Choroid plexus epithelial cell (primary cell): ENCODE measurements at places on chromosomes 3 and 15.

- peak; percentile 9 for DNase-seq
These were observed 114.4 kb downstream of the PLCL2 start for GRCh38 chr3:16999161-16999560.

DNA sequence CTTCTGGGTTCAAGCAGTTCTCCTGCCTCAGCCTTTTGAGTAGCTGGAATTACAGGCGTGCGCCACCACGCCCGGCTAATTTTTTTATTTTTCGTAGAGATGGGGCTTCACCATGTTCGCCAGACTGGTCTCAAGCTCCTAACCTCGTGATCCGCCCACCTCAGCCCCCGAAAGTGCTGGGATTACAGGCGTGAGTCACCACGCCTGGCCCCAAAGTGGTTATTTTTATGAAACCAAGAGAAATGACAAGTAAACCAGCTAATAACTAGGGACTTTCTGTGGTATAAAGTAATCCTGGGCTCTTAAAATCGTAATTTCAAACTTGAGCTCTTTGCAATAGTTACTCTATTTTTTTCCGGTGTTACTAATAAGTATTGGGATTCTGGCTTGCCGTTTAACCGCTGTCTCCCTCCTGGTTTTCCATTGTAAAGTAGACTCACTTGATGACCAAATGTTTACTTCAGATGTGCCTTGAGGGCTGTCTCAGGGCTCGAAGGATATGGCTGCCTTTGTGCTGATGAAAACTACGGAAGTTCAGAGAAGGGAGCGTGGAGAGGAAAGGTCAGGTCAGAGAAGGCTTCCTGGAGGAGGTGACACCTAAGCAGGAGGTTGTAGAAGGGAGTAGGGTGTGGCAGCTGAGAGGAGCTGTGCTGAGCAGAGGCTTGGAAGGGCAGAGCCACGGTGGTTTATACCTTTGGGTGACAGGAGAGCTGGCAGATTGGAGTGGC is 4.2 kb downstream of the ZSCAN2 start:
- DNase-seq = no peak

- DNase-seq = peak; percentile 38
These were observed 544 bp upstream of the TIMMDC1 start for GRCh38 chr3:119497820-119498185.

- no peak for DNase-seq
These were observed 265.6 kb downstream of the EBLN2 start for GRCh38 chr3:73327052-73327451.

DNA sequence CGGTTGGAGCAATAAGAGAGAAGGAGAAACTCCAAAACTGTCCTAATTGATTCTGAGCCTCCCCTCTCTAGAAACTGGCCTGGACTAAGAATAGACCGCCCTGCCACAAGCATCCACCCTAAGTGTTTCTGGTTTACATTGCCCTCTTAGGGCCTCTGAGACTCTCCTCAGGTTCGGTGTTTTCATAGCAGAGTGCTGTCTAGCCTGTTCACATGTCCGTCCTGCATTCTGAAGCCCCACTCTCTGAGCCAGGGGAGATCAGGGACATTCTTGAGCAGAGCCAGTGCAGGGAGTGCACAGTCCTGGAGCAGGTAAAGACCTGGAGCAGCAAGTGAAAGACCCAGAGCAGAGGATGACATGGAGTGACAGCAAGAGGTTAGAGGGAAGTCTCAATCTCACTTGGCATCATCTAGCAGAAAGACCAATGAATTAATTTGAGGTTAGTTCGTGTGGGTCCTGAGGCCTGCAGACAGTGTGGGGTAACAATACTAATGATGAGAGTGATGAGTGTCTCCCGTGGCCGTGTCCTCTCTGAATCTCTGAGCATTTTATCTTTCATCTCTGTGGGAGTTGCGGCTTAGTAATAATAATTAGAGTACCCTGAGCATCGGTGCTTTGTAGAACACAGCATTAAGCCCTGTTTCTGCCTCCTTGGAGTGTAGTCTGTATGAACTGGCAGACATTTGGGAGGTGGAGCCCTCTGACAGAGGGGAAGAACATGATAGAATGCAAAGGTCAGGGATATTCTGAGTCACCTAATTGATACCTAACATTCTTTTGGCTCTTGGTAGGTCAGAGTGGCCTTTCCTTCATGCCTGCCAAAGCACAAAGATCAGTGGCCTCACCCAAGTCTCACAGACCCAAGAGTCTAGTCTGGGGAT is 24.6 kb downstream of the MAPKBP1 start:
- DNase-seq = no peak

- no peak for DNase-seq
These were observed 177.8 kb downstream of the OTOL1 start for GRCh38 chr3:161674402-161674801.

- no peak for DNase-seq
These were observed 396.9 kb downstream of the LRTM1 start for GRCh38 chr3:54530944-54531343.

DNA sequence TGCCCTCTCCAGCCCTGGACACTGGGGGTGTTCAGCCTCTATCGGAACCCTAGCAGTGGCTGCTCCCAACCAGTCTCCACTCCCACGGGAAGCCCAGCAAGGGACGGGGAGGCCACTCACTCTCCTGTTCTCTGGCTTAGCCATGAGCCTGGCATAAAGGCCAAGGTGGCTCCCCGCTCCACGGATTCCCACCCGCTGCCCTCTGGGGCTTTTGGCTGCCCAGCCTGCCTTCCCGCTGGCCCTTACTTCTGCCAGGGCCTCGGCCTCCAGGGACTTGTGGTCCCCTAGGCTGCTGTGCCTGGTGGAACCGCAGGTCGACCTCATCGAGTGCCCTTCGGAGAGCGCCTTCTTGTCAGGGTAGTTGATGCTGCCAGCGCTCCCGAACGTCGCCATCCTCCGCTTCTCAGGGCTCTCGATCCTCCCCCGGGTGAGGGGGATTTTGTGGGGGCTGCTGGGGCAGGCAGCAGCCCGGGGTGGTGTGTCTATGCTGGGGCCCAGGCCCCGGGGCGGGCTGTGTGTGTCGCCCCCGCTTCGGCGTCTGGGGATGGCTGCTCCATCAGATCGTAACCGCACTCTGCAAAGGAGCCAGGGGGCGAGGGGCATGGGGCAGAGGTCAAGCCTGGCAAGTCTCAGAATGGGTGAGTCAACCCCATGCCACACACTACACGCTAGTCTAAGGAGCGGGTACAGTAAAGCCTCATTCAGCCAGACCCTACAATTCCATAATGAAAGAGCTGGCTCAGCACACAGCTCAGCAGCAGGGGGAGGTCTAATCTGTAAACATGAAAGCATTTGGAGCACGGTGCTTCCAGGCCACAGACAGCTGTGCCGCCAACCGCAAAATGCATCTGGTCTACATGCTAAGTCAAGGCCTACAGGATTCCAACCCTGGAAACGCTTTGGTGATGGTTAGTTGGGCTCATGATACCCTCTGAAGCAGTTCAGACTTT is 27.3 kb upstream of the RAD18 start:
- peak; percentile 94 for DNase-seq

GRCh38 chr15:70142322-70143191 is 44.8 kb upstream of the TLE3 start:
- DNase-seq = peak; percentile 92

DNA sequence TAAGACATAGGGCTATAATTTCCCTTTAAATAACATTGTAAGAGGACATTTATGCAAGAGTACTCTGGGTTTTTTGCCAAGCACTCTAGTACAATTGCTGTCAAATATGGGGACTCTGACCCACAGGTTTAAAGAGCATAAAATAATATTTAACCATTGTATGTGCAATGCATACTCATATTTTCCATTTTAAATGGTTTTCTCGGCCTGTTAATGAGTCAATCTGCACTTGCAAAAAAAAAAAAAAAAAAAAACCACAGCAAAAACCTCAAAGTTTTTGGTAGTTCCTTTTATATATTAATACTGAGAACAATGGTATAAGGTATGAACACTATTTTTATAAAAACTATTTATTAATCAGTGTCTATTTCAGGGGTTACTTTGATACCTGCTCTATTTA is 304.0 kb upstream of the CBLB start:
- no peak for DNase-seq

- no peak for DNase-seq
These were observed 939.4 kb downstream of the MCTP2 start for GRCh38 chr15:95170561-95171380.

DNA sequence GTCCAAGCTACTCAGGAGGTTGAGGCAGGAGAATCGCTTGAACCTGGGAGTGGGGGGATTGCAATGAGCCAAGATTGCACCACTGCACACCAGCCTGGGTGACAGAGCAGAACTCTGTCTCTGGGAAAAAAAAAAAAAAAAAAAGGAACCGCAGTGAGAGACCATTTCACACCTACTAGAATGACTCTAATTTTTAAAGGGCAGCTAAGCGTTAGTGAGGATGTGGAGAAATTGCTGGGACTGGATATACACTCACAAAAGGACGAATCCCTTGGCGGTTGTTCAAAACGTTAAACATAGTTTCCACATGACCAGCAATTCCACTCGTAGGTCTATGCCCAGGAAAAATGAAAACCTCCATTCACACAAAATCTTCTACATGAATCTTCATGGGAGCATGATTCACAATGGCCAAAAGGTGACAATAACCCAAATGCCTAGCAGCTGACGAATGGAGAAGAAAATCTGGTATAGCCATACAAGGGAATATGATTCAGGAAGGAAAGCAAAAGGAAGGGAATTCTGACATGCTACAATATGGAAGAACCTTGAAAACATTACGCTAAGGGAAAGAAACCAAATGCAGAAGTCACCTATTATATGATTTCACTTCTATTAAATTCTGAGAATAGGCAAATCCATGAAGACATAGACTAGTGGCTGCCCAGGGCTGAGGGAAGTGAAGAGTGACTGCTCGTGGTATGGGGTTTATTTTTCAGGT is 127.0 kb downstream of the CHSY1 start:
- DNase-seq = peak; percentile 96

GRCh38 chr3:14425581-14426304 is 23.3 kb downstream of the SLC6A6 start:
- no peak for DNase-seq

- DNase-seq = no peak
These were observed 237.1 kb upstream of the CFAP20DC start for GRCh38 chr3:59286791-59287531.

GRCh38 chr3:143567823-143568222 is 280.4 kb downstream of the SLC9A9 start:
- DNase-seq = no peak

DNA sequence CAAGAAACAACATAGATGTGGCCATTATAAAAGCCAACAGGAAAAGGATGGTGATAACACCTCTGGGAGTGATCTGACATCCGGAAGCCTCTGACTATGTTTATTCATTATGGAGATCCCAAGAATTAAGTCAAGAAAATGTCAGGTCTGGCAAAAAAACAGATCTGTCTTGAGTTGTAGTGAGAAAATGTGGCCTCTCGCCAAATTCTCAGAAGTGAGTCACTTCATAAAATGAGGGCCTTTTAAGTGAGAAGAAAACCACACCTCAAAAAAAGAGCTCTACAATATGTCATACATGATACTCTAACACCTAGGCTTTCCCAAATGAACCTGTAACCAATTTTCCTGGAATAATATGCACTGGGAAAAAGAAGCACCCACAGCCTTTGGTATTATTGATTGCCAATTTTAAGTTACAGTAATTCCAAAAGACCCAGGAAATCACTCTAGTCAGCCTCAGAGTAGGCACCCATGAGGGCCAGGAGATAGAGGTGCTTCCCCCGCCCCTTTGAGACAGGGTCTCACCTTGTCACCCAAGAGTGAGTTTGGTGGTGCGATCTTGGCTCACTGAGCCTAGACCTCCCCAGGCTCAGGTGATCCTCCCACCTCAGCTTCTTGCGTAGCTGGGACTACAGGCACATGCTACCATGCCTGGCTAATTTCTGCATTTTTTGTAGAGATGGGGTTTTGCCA is 38.0 kb downstream of the CCR3 start:
- peak; percentile 76 for DNase-seq

DNA sequence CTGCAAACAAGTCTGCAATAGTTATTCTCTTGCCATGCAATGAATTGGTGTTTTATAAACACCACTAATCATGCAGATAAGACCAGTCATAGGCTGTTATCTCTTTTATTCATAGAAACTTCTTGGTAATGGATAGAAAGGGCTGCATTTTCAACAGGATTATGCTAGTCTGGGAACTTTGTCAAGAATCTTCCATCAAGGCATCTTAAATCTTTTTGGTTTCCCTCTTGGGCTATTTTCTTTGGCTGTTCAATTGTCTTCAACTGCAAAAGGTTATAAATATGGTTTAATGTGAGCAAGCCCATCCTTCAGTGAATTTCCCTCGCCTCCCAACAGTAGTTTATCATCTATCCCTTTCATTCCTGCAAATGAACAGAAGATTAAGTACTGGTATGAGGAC is 59.0 kb upstream of the MINAR1 start:
- peak; percentile 7 for DNase-seq
